Smooth muscle cell of the pulmonary artery (primary cell): ENCODE measurements at places on chromosomes 5 and 9. TPM values are rescaled to one million over a fixed set of nuclear protein-coding genes. Genes with fewer than 3 reads are reported as not detected.

STPG3 gene
- total RNA-seq: not detected in 2 replicates

CCDC112 gene
- total RNA-seq: 2.9 and 4.0 TPM in 2 replicates

WDR38 gene
- total RNA-seq: not detected in 2 replicates

BHMT2 gene
- 3.1 and 6.4 TPM in 2 replicates for total RNA-seq

EIF4E1B gene
- total RNA-seq: not detected in 2 replicates

CA9 gene
- total RNA-seq: 10.0 and 181 TPM in 2 replicates

LCN2 gene
- total RNA-seq: not detected in 2 replicates

NPR3 gene
- 37.5 and 43.4 TPM in 2 replicates for total RNA-seq
